A673 (cell line): ENCODE measurements at places on chromosomes 5 and 9.
A peak's percentile ranks its signal among the peaks of the same experiment; 100 is the strongest.

GRCh38 chr9:26077860-26078259, 399.6 kb upstream of the TUSC1 start:
- no peak for DNase-seq

GRCh38 chr5:59189472-59190244, 606.8 kb downstream of the RAB3C start:
- DNase-seq = no peak

GRCh38 chr9:17611917-17612316, 33.1 kb downstream of the SH3GL2 start:
- no peak for DNase-seq

GRCh38 chr5:142312399-142312798, 12.4 kb downstream of the SPRY4 start:
- DNase-seq = no peak

DNA sequence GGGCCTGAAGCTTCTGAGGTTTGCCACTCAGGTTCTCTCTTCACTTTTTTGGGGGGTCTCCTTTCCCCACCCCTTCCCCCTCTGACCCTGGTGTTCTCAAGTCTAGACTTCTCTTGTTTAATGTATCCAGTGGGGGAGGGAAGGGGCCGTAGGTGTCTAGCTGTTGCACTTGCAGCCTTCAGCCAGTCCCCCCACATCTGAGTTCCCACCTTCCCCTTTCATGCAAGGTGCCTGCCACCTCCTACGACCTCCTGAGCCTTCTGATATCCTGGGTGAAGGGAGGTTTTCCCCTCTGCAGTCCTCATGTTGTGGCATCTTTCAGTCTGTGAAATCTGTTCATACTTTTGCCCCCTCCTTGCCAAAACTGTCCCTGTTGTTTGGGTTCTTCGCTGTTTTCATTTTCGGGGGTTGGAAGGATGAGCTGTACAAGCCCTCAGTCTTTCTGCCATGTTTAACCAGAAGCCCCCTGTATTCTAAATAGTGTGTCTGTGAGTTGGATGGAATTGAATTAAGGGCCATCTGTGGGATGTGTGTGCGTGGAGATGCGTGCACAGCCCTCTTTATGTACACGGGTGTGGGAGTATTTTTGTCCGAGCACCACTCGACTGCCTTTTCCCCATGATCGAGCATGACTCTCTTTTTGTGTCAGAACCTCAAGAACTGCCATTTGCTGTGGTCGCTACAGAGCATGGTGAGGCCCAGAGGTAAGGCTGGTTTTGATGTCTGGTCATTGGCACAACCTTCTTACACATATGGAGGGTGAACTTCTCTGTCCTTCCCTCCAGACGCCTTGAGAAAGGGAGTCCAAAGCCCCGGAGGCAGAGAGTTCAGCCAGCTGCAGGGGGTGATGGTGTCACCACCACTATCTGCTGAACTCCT, 23.6 kb downstream of the PRRC2B start:
- DNase-seq = no peak

DNA sequence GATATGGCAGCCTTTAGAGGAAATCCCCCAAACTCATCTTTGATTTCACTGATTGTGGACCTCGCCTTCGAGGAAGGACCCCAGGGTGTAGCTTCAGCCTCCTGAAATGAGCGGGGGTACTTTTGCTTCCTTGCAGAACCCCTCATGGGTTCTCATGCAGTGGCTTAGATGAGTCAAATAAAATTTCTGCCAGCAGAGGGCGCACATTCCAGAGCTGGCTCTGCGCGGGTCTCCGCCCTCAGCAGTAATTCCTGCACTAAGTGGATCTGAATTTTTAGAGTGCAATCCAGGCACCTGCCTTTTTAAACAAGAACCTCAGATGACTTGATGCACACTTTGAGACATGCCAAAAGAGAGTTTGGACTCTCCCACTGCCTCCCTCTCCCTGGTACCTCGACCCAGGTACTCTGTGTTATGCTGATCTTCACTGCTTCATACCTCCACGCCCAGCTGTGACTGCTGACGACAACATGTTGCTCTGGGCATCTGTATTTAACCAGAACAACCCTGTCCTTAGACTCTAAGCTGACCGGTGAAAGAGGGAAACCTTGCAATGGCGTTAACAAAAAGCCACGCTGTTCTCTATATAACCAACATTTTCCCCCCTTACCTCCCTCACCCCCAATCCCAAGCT, 7.3 kb downstream of the EGFLAM start:
- peak; percentile 77 for DNase-seq

- peak; percentile 50 for DNase-seq
Measured at GRCh38 chr5:115586525-115587146, 15.6 kb downstream of the TICAM2 start.

DNA sequence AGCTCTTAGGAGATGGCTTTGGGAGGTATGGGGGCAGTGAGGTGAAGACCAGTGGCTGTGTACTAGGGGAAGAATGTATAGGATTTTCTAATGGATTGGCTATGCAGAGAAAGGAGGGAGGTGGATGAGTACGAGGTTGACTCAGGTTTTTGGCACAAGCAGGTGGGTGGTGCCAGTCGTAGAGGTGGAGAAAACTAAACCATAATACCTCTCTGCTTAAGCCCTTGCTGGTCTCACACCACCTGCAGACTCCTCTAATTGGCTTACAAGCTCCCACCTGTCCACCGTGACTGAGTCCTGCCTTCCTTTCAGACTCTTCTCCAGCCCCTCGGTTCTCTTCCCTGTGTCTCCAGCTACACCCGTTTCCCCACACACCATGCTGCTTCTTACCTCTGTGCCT, 521.7 kb upstream of the CLINT1 start:
- no peak for DNase-seq

- peak; percentile 23 for DNase-seq
Measured at GRCh38 chr5:66597183-66597757, 1.1 kb downstream of the MAST4 start.

DNA sequence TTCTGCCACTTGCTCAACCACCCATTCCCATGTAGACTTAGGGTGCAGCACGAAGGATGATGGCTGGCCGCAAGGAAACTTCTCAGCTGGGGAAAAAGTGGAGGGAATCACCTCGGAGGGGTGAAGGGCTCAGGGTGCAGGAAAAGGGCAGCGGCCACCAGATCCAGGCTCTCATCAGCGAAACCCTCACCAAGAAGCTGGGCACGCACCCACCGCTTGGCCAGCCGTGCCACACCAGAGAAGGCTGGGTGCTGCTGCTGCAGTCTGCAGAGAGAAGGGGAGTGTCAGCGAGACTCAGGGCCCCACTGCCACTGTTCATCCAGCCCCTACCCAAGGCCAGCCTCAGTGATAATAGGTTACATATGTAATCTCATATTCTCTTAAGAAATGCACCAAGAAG, 8.6 kb downstream of the NOL6 start:
- DNase-seq = no peak

DNA sequence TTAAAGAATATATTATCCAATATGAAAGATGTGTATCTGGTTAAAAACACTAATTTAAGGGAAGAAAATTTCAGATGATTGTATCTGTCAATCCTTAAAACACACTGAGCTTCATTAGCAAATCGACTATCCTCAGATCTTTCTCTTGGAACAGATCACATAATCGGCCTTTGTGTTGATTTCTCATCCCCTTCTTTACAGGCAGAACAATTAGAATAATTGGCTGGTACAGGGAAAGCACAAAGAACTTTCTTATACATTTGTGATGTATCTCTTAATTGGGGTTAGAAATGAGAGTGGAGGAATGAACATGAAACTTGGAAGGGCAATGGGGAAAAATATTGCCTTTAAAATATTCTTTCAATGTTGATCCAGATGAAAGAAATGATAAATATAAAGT, 662.1 kb downstream of the TLE4 start:
- DNase-seq = no peak

- no peak for DNase-seq
Measured at GRCh38 chr5:59835800-59836199, 57.7 kb downstream of the PDE4D start.

DNA sequence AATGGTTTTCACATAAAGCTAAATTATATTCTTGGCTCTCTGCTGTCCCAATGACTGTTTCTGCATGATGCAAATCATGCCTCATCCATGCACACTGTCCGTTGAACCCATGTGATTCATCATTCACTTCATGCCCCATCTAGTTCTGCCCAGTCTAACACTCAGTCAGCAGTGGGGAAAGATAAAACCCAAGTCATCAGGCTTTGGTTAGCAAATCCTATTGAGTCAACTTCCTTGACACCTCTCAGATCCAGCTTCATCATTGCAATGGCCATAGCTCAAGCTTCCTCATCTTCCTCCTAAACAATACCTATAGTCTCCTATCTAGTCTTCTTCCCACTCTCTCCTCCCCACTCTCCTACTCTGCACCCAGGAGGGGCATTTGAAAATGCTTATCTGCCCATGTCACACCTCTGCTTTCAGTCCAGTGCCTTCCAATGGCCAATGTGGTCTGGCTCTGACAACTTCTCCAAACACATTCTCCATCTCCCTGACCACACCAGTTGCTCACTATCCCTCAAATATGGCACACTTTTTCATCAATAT, 266.0 kb upstream of the TRIM32 start:
- no peak for DNase-seq

DNA sequence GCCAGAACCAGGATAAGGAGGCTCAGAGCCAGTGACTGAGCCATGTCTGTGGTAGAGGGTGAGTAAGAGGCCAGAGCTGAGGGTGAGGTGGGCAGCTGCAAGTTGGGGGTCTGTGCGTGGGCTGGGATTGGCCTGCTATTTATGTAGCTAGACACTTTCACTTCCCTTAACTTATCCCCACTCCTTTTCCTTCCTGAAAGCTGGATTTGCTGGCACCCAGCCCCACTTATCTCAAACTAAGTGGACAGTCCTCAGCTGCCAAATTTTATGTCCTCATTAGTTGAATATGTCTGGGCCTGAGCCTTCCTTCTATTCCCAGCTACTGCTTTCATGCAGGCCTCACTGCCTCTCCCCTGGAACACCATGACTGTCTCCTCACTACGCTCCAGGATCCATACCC, at the start of gene CCL21:
TSS of gene CCL21 (minus strand) at position 114 of the 400 bp plus-strand sequence. CDS start at position 44, 70 bp downstream.
- DNase-seq = no peak

GRCh38 chr9:92658611-92659010, 11.3 kb downstream of the IPPK start:
- no peak for DNase-seq

DNA sequence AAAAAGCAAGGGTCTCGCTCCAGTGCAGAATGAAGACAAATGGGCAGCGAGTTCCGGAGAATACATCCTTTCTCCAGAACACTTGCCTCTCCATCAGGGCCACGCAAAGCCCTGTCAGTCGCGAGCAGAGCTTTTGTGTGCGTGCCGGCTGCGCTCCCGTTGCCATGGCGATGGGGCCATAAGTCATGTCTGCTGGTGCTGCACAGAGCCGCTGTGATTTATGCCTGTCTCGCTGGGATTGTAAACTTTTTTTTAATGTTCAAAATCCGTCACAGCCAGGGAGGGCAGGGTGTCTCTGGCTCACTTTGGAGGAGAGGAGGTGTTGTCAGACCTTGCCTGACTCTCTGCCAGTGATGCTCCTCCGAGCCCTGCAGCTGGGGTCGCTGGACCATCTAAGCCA, 272.7 kb downstream of the TRIM32 start:
- peak; percentile 19 for DNase-seq

DNA sequence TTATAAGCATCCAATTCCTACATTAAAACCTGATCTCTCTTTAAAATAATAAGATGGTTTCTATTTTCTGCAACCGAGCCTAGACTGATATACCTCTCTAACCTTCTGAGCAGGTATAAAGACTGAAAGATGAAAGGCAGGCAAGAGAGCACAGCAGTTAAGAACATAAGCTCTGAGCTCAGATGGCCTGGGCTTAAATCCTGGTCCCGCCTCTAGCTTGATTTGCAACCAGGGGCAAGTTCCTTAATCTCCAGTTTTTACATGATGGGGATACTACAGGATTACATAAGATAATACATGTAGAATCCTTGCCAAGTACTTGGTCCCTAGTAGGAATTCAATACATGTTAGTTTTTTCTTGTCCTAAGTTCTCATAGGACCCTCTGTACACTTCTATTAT, 33.9 kb downstream of the SLC24A2 start:
- no peak for DNase-seq

DNA sequence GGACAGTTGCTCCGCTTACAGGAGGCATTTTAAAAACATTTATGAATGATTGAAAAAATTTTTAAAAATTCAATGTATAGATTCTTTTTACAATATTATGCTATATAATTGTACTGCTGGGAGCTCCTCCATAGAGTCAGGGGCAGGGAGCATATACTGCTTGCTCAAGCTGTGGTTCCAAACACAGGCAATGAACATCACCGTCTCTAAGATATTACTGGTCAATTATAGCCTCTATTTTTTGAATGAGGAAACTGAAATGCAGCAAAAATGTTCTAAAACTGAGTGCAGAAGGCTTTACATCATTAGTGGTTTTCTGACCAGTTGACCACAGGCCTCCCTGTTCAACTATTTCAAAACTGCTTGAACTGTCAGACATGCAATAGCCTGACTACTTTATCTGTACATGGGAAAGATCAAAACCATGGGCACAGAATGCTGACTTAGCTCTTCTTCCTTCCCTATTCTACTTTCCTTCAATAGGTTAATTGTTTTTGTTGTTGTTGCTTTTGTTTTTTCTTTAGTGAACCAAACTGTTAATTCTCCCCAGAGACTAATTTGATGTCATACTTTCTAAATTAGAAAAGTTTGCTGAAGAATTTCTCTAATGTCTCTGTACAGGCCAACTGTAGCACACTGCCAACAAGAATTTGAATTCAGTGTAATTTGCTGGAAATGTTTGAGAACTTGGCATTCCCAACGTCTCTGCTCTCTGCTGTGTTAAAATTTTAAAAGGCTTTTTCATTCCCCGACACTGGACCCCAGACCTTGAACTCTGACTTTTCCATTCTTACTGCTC, 107.6 kb upstream of the MPDZ start:
- no peak for DNase-seq

DNA sequence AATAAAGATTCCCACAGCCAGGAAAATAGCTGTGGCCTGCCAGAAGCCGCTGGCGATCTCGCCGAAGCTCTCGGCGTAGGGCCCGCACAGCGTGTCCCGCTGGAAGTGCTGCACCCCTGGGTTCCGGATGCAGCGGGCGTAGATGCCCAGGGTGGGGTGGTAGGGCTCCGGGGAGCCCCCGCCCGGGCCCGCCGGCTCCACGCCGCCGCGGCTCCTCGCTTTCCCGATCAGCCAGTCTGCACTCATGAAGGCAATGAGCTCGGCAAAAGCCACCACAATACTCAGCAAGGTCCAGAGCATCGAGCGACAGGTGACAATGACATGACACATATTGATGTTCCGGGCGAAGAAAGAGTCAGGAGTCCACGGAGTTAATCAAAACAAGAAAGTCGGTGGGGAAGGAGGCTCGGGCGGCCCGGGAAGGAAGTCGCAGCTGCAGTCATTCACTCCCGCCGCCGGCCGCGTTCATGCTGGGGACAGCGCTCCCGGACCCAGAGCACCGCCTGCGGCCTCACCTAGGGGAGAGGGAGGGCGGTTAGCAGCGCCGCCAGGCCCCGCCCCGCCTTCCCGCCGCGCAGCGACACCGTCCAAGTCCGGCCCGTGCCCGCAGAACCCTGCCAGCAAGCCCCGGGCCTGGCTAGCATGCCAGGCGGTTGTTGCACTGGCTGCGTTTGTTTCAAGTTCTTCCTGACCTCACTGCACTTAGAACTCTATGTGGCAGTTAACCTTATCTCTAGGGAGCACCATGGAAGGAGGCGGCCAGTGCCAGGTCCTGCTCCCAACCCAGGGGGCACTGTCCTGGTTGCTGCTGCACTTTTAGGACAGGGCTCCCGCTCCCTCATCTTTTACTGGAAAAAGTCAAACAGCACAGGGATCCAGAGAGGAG, 138.4 kb downstream of the LHFPL2 start:
- DNase-seq = no peak

GRCh38 chr5:76467216-76467615, 64.1 kb downstream of the IQGAP2 start:
- DNase-seq = no peak

GRCh38 chr9:126701813-126702140, 88.0 kb downstream of the LMX1B start:
- no peak for DNase-seq

- DNase-seq = no peak
Measured at GRCh38 chr9:97397220-97397619, 14.7 kb upstream of the TDRD7 start.
